Suppressor macrophage (primary cell): ENCODE measurements at places on chromosomes 3 and 15.

GRCh38 chr3:194081826-194082225 lies 54.1 kb upstream of the HES1 start:
- DNase-seq = no peak

- no peak for DNase-seq
Observed at GRCh38 chr3:115239717-115240116, 92.6 kb upstream of the ZBTB20 start.

DNA sequence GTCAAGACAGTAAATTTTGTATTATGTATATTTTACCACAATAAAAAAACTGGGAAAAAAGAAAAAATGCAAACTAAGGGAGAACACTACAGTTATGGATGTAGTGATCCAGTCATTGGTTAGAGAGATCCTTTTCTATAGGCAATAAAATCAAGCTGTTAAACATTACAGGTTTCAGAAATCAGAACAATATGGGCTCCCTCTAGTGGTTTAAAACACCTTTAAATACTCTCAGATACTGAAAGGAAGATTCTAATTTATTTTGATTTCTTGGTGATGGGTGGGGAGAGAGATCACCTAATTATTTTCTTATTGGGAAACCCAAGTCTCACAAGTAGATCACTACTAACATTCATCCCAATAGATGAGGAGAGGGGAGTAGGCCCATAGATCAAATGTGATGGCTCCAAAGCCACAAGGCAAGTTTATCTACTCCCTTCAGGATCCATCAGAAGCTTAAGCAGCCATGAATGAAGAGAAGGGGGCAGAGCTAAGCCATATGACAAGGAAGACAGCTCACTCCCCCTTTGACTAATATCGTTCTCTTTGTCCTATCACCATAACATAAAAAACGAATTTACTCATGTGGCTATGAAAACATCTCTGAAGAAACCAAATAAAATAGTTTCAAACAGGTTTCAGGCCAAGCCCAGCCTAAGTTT lies 118.6 kb downstream of the ANO10 start:
- no peak for DNase-seq

- peak; percentile 4 for DNase-seq
Observed at GRCh38 chr3:55166576-55167555, 239.0 kb upstream of the LRTM1 start.

- DNase-seq = no peak
Observed at GRCh38 chr3:8509961-8510360, 8.3 kb downstream of the LMCD1 start.

GRCh38 chr15:86759800-86760523 lies 680.3 kb downstream of the AGBL1 start:
- DNase-seq = no peak

- peak; percentile 79 for DNase-seq
Observed at GRCh38 chr3:42490243-42490642, 12.2 kb upstream of the VIPR1 start.

- DNase-seq = no peak
Observed at GRCh38 chr3:54965746-54966145, 37.9 kb upstream of the LRTM1 start.

GRCh38 chr15:57048930-57049549 lies 130.6 kb downstream of the TCF12 start:
- no peak for DNase-seq

GRCh38 chr15:66763186-66764071 lies 61.4 kb downstream of the SMAD6 start:
- no peak for DNase-seq

DNA sequence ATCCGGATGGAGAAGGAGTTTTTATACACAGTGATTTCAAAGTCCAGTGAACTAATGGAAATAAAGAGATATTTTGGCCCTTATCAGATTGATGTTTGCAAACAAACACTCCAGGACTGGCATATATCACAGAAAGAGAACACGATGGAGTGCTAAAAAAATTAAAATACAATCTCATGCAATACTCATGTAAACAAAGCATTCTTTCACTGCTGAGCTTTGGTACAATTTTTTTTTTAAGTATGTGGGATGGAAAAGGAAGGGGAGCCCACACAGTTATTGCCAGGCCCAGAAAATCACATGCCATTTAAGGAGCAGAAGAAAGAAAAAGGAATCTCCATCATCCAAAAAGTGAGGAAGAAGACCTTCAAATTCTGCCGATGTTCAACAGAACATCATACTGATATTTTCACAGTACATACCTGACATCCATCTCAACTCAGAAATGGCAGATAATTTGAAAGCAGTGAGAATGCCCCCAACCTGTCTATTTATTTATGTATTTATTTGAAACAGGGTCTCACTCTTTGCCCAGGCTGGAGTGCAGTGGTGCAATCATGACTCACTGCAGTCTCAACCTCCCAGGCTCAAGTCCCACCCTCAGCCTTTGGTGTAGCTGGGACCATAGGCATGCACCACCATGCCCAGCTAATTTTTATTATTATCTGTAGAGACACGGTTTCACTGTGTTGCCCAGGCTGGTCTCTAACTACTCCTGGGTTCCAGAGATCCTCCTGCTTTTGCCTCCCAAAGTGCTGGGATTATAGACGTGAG lies 107.5 kb upstream of the SLC2A2 start:
- DNase-seq = peak; percentile 21

DNA sequence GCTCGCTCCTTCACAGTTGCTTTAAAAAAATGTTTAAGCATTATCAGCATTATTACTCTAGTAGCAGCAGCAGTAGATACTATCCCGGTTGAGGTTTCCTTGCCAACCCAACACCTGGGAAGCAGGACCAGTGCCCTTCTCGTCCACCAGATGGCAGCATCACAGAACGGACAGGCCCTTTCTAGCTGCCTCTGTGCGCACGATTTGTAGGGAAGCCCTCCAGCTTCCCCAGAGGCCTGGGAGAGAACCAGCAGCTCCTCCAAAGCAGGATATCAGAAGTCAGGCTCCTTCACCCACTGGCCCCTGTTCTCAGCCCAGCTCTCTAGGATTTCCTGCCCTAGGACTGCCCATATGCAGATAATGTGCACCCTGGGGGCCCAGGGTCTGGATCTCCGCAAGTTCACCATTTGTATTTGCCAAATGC lies 16.8 kb upstream of the ESYT3 start:
- DNase-seq = peak; percentile 87

DNA sequence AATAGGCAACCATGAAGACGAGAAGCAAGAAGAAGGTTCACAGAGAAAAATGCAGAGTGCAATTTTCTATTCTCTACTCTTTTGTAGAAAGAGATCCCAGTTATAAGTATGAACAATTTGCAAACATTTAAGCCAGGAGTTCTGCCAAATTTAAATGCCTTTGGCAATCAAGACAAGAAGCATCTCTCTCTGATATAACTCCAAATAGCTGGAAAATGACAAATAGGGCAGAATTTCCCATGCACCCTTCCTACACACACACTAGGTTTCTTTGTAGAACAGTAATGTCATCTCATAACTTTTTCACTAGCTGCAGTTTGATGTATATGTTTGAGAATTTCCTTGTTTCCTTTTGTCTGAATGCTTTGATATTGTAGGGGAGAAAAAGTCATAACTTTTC lies 333.5 kb upstream of the AZI2 start:
- no peak for DNase-seq

- DNase-seq = no peak
Observed at GRCh38 chr3:170680593-170680992, 94.7 kb upstream of the SLC7A14 start.

DNA sequence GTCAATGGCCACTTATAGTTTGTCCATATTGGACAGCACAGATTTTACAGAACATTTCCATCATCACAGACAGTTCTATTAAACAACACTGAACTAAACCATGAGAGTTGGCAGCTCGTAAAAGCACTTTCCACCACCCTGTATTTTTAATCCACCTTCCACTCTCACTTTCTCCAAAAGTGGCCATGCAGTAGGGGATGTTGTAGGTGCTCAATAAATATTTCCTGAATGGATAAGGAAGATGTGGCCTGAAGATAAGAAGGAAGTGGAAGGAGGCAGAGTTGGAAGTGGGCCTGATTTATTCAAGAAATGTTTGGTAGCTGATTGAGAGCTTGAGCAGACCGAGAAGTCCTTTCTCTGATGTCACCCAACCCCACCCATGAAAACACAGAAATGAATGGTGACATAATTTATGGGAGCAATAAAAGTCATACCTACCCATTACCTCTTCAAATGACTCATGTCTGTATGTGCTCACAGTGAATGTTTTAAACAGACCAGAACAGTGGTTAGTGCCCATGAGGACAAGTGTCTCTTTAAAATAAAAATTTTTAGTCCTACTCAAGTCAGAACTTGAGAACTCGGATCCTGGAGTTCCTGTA lies 39.6 kb upstream of the CTNNB1 start:
- no peak for DNase-seq

DNA sequence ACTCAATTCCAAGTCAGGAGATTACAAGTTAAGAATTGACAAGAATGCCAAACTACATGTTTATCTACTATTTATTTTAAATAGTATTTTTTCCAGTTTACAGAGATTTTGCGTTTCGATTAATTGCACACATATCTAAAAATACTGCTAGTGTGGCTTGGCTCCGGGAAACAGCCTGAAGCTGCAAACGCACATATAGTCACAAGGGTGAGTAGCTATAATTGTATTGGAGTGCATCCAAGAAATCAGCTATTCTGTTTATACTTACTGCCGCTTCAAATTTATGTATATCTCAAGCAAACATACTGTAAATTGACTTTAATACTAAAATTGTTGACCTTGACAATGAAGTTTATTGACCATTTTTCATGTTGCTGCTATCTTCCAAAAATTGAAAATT lies 77.0 kb upstream of the PLSCR5 start:
- DNase-seq = no peak

DNA sequence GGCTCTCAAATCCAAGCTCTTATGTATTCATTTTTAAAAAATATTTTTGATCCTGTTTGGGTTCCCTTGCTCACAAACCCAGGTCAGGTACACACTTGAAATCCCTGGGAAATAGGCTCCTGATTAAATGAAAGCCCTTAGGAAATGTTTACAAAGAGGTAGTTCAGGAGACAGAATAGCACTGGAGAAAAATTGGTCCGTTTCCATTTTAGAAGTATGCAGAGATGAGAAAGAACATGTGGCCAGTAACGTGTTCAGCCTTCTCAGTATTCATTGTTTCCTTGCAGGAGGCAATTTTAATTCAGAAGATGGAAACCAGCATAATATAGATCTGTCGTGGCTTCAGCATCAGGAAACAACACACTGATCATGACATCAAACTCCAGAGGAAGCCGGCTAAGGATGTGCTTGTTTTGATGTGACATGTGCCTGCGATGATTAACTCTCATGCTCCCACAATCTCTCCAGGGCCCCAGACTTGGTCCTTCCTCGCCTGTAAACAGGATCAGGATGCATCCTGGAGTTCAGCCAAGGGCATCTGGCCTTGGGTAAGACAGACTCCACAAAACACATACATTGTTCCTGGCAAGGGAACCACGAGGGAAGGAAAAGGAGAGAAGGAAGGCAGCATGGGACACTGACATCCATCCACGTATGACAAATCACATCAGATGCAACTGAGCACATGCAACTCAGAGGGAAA lies 350.5 kb upstream of the THBS1 start:
- DNase-seq = no peak

- no peak for DNase-seq
Observed at GRCh38 chr3:134932035-134932434, 137.0 kb downstream of the EPHB1 start.

- no peak for DNase-seq
Observed at GRCh38 chr3:125662675-125663074, 67.4 kb upstream of the OSBPL11 start.

DNA sequence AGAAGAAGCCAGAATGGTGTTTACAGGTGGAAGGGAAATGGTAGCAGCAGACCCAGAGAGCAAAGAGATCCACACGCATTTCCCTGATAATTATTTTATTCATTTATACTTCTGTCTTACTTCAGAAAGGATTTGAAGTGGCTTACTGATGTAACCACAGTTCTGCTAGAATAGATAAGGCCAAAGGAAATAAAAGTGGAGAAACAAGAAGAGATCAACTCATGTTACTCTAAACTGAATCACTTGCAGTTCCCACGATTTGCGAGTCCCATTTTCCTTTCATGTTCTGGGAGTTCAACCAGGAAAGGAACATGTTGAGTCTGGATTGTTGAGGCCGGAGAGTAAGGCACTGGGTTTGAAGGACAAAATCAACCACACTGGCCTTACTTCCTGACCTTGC lies 151.8 kb downstream of the MYRIP start:
- DNase-seq = no peak

DNA sequence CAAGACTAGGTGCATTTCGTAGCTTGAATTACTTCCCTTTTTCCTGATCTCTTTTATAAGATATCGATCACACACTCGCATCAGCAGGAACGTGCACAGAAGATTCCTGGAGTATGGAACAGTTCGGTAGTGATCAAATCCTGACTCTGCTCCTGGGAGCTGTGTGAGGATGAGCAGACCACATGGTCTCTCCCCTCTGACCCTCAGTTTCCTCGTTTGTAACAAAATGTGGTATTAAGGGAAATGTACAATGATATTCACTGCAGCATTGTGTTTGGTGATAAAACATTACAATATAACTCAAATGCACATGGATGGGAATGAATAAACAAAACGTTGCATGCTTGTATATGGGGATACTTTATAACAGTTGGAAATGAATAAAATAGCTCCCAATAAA lies 26.7 kb downstream of the TMED3 start:
- no peak for DNase-seq

DNA sequence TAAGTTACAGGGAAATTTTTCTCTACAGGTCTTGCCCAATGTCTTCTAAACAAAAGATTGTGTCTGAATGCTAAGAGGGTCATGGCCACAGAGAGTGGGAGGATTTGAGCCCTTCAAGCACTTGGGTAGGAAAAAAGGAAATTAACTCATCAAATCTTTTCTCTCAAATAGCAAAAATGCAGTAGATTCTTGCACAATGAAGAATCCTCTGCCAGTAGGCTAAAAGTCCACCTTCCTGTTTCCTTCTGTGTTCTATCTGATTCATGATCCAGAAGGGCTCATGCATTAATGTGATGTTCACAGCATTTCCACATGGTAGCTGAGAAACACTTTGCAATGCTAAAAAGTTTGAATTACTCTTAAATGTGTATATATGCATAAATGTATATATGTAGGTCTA lies 177.1 kb downstream of the CD47 start:
- DNase-seq = peak; percentile 81

DNA sequence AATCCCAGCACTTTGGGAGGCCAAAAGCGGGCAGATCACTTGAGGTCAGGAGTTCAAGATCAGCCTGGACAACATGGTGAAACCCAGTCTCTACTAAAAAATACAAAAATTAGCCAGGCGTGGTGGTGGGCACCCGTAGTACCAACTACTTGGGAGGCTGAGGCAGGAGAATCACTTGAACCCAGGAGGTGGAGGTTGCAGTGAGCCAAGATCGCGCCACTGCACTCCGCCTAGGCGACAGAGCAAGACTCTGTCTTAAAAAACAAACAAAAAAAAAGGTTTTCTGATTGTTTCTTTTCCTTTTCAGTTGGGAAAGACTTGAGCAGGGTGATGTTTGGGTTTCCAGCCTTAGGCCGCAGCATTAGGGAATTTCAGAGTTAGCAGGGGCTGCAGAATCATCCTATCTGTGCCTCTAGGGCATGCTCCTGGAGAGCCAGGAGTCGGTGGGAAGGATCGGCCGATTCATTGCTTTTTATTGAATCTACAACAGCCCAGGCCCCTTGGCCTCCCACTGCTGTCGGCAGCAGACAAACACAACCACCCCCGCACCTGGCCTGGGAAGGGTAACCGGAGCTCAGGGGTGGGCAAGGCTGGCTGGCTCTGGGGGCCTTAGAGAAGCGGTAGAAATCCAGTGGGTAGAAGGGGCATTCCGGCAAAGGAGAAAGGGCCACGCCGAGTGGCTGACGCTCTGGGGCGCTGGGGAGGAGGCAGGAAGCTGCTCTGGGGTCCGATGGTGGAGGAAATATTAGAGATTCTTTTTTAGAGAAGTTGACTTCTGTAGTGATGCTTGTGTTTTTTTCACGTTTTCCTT lies 6.3 kb downstream of the CHAC1 start:
- DNase-seq = no peak

- no peak for DNase-seq
Observed at GRCh38 chr15:28289694-28290463, 32.1 kb downstream of the HERC2 start.
